ENCODE measurements at places on chromosomes 3 and 15.

DNA sequence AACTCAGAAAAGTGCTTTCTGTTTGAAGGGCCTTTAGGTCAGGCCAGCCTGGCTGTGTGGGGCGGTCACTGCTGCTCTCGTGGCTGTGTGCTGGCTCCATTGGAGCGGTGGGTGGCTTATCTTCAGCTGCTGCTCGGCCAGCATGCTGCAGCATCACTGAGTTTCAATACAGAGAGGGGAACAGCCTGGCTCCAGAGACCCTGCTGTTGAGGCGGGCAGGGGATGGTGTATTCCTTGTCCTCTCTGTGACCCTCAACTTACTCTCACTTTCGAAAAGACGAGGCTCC lies 248.5 kb upstream of the ONECUT1 start:
- no peak for DNase-seq

- DNase-seq: no peak
Measured at GRCh38 chr3:133448478-133449122, 48.7 kb downstream of the BFSP2 start.

DNA sequence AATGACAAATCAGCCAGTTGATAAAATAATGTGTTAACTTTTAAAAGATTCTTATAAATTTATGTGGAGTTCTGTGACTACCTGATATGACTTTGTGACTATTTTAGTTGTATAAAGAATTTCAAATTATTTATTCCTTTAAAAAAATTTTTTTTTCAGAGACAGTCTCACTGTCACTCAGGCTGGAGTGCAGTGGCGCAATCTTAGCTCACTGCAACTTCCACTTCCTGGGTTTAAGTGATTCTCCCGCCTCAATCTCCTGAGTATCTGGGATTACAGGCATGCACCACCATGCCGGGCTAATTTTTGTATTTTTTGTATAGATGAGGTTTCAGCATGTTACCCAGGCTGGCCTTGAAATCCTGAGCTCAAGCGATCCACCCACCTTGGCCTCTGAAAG lies 48.5 kb downstream of the MBNL1 start:
- no peak for DNase-seq

- no peak for DNase-seq
Measured at GRCh38 chr15:25993506-25993905, 130.4 kb upstream of the ATP10A start.

GRCh38 chr15:97463696-97464095 lies 496.8 kb upstream of the ARRDC4 start:
- no peak for DNase-seq

DNA sequence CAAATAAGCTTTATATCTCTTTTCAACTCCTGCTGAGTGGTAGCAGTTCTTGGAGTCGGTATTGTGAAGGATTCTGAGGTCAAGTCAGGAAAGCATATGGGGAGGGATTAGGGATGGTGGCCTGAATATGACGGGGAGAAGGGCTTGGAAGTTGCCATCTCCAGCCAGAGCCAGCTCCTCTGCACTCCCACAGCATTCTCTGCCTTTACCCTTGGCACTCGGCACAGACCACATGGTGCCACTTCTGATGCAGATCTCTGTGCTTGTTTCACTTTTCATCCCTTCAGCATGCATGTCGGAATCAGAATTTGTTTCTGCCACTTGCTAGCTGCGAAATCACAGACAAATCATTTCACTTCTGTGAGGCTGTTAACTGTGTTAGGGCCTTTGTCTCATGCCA lies 52.5 kb downstream of the RAB11A start:
- no peak for DNase-seq

- DNase-seq: peak; percentile 85
Measured at GRCh38 chr3:159130108-159130507, 328.3 kb downstream of the MFSD1 start.

GRCh38 chr3:168336276-168336675 lies 240.6 kb upstream of the GOLIM4 start:
- no peak for DNase-seq

GRCh38 chr3:108724101-108724500 lies 33.1 kb downstream of the RETNLB start:
- no peak for DNase-seq

GRCh38 chr3:129117134-129117533 lies 4.5 kb downstream of the RAB43 start:
- DNase-seq: no peak

- DNase-seq: no peak
Measured at GRCh38 chr15:36598529-36599177, 19.2 kb downstream of the CDIN1 start.

DNA sequence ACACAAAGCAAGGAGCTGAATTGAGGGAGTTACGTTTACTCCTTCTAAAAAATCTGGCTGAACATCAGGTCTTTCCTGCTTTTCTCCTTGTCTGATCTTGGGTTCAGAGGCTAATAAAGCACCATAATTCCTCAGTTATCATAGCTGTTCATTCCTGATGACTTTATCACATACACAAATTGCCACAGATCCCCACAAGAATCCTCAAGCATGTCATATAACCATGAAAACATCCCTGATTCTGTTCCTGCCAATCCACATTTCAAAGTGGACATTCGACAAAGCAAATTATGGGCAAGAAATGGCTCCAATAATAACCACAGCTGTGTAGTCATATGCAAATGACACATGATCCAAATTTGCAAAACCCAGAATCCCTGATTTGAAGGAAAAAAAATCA lies 321.3 kb downstream of the MEX3B start:
- DNase-seq: no peak

DNA sequence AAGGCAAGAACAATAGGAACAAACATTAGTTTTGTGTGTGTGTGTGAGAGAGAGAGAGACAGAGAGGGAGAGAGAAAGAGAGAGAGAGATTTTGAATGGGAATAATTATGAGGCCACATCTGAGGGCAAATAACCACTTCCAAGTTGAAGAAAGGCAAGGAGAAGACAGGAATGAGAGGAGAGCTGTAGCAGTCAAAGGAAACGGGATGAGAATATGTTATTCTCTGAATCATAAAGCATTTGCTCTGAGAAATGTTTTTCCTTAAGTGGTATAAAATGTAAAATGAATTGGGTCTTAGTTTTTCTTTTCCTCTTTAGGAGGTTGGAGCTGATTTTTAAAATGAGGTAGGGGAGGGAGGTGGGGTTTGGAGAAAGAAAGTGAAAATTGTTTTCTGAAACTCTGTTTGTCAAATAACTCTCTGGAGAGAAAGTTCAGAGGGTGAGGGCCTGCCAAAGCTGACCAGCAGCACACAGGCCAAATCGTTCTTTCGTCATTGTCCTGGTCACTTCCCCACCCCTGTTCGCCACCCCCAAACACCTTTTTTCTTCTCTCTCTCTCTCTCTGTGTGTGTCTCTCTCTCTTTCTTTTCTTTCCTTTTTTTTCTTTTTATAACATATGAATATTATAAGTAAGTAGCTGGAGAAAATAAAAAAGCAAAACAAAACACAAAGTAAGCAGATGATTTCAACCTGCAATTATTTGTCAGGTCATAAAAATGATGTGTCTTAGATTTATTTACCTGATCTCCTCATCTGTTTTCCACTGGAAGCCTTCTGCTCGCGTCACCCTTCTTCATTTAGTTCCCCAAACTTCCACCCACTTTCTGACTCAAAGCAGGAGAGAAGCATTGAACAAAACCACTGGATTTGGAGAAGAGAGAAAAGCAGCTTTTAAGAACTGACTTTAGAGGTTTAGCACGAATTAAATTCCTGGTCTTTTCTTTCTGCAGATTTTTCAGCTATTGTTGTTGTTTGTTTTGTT lies 110.6 kb downstream of the LPP start:
- DNase-seq: no peak

DNA sequence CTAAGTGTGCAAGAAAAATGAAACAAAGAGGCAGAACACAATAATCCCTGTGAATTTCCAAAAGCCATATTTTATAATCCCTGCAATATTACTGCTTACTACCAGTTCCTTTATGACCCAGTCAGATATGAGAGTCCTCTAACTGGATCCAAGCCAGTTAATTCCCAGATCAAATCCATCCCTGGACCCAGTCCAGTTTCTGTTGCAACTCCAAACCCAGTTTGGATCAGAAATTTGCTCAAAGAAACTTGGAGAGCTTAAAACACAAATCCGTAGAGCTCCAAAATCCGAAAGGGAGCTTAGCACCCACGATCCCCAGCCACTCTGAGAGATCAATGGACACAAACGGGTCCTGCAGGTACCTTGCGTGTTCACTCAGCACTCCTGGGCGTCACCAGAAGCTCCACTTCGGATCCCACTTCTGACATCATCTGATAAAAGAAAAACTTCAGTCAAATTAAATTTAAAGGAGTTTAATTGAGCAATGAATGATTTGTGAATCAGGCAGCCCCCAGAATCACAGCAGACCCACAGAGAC lies 32.6 kb upstream of the THUMPD3 start:
- DNase-seq: no peak

GRCh38 chr3:50585919-50586762 lies 16.8 kb downstream of the HEMK1 start:
- no peak for DNase-seq

DNA sequence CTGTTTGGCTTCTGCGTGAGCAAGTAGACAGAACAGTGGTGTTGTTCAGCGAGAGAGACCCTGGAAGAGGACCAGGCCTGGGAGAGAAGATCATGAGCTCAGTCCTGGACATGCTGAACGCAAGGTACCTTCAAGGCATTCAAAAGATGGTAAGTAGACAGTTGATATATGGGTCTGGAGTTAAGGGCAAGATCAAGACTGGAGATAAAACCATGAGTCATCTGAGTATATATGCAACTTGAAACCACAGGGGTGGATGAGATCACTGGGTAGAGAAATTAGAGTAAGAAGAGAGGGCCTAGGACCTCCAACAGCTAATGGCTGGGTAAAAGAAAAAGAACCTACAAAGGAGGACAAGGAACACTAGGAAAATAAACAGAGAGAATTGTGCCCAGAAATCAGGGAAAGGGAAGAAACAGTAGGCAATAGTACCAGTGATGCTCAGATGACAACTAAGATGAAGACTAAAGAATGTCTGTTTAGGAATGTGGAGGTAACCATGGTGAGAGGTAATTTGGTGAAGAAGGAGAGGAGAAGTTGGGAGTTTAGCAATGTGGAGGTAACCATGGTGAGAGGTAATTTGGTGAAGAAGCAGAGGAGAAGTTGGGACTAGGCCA lies 343.2 kb upstream of the ADAMTS9 start:
- DNase-seq: no peak

DNA sequence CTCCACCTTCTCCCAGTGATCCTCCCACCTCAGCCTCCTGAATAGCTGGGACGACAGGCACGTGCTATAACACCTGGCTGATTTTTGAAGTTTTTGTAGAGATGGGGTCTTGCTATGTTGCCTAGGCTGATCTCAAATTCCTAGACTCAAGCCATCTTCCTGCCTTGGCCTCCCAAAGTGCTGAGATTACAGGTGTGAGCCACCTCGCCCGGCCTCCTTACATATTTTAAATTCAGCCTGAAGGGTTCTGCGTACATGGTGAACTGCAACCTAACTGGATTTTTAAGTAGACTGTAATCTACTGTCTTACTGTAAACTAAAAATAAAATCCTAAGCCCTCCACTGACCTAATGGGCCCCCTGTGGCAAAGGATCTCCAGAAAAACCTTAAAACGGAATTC lies 34.1 kb downstream of the MASP1 start:
- DNase-seq: no peak

DNA sequence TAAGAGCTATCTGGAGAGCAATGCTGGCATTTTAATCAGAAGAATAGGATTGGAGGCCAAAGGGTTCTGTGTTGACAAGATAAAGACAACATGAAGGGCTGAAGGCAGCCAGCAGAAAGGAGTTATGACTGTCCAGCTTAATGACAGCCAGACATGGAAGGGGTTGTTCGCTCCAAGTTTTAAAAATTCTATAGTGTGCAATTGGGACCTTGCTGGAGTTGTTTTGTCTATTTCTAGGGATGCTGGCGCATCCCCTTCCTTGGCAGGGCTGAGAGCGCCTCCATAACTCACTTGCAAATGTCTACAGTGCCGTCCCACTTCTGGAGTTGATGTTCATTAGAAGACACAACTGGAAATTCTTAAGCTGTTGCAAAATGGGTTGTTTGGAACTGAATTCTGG lies 200.7 kb downstream of the TLE3 start:
- no peak for DNase-seq

GRCh38 chr15:26294059-26294689 lies 431.0 kb upstream of the ATP10A start:
- DNase-seq: peak; percentile 91

- DNase-seq: no peak
Measured at GRCh38 chr15:57607570-57608000, 15.9 kb downstream of the MYZAP start.

- no peak for DNase-seq
Measured at GRCh38 chr15:43199945-43200488, 14.8 kb downstream of the CCNDBP1 start.

- no peak for DNase-seq
Measured at GRCh38 chr15:41804916-41805666, 22.8 kb upstream of the JMJD7 start.

DNA sequence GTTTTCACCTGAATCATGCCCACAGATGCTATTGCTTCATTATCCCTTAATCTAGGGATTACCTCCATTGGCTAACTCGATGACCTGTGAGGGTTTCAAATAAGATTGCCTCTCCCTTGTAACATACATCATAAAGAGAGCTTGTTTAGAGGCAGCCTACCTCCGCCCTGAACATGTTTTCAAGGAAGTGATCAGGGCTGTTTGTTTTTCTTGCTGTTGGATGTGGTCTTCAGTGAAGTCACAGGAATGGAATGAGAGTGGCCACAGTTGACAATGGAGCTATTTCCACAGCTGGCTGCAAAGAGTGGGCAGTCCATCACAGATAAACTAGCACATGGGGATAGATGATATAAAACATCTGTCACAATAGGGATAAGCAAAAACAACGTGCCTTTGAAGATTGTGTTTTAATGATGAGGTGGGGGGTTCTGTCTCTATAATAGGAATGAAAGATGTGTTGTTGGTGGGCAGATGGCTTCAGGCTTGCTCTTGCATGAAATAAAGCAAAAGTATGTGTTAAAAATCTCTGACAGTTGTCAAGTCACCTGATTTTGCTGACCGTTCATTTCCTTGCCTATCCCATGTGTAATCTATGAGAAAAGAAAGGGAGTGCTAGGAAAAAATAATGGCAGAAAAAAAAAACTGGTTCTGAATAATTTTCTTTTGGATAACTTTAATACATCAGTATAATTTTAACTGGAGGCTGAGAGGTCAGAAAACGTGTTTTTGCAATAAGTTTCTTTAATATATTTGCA lies 642.3 kb downstream of the RBMS3 start:
- no peak for DNase-seq
